Hindlimb muscle (tissue), 1 donor: ENCODE measurements at places on chromosomes 3 and 15. TPM values are rescaled to one million over a fixed set of nuclear protein-coding genes. Genes with fewer than 3 reads are reported as not detected.

The PRSS50 gene
- not detected for polyA plus RNA-seq

The ACAN gene
- 4.5 TPM for polyA plus RNA-seq

The MESP2 gene
- 0.22 TPM for polyA plus RNA-seq

The CX3CR1 gene
- polyA plus RNA-seq = 6.7 TPM

- DNase-seq = no peak
Observed at GRCh38 chr3:196419386-196419785, 12.8 kb downstream of the UBXN7 start.

- no peak for DNase-seq
Observed at GRCh38 chr3:60313951-60314461, 937.2 kb downstream of the FHIT start.

The CD276 gene
- 122 TPM for polyA plus RNA-seq
